Stimulated activated CD4-positive, alpha-beta T cell treated with anti-CD3 and anti-CD28 coated beads, Interleukin-15, amount 100 ng/mL, for 24 hours (primary cell): ENCODE measurements at places on chromosomes 11 and 22.

- no peak for DNase-seq
Measured at GRCh38 chr11:108558222-108558621, 35.3 kb downstream of the EXPH5 start.

- no peak for DNase-seq
Measured at GRCh38 chr11:92399705-92400104, 175.1 kb downstream of the FAT3 start.

GRCh38 chr11:71343828-71344400 is 91.5 kb upstream of the SHANK2 start:
- no peak for DNase-seq

- DNase-seq = no peak
Measured at GRCh38 chr11:93145390-93145915, 52.3 kb downstream of the SLC36A4 start.

DNA sequence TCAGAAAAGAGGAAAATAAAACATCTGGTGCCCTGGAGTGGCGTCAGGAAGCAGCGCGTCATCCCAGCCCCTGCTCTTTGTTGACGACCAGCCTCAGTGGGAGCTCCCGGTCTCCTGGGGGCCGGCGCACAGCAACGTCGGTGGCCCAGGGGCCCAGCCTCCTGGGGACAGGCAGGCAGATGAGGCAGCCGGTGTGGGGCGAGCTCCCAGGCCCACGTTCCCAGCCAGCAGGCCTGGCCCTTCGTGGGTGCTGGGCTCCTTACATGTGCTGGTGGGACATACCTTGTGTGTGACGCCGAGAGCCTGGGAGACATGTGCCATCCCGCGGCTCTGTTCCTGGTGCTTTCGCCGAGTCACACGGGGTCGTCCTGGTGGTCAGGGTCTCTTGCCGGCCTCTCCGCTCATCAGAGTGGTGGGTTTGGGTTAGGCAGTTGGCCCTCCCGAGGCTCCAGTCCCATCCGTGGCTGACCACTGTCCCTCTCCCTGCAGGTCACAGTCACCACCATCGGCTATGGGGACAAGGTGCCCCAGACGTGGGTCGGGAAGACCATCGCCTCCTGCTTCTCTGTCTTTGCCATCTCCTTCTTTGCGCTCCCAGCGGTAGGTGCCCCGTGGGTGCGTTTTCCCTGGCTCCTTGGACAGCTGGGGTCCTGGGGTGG is 116.7 kb downstream of the KCNQ1OT1 start:
- peak; percentile 1 for DNase-seq

DNA sequence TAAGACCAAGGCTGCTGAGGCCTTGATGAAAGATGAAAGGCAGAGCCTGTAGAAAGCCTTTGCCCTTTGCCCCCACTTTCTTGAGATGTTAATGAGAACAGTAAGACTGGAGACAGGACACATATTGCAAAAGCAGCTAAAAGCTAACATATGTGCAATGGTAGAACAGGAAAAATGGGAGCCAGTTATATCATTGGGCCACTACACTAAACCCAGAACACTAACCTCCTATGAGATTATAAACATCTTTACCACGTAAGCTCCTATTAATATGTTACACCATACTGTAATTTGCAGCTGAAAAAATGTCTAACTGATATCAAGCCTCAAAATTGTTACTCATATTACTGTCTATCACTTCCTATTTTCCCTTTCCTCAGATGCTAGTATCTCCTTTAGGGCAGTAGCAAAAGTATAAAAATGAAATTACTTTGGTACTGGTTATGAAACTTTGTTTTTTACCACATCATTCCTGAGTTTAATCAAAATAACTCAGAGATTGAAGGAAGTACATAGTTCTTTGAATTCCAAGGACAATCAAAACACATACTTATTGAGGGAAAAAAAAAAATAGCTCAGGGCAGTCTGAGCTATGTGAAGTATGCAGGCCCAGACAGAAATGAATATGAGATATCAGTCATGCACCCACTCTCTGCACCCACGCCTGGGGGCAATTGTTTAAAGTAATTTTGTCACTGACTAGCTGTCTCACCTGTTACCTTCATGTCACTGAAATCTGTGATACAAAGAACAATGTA is 9.1 kb downstream of the HPS5 start:
- DNase-seq = no peak

- peak; percentile 89 for DNase-seq
Measured at GRCh38 chr22:41857155-41857859, 24.4 kb downstream of the SREBF2 start.

- DNase-seq = no peak
Measured at GRCh38 chr11:47408598-47409439, 429 bp downstream of the SLC39A13 start.

DNA sequence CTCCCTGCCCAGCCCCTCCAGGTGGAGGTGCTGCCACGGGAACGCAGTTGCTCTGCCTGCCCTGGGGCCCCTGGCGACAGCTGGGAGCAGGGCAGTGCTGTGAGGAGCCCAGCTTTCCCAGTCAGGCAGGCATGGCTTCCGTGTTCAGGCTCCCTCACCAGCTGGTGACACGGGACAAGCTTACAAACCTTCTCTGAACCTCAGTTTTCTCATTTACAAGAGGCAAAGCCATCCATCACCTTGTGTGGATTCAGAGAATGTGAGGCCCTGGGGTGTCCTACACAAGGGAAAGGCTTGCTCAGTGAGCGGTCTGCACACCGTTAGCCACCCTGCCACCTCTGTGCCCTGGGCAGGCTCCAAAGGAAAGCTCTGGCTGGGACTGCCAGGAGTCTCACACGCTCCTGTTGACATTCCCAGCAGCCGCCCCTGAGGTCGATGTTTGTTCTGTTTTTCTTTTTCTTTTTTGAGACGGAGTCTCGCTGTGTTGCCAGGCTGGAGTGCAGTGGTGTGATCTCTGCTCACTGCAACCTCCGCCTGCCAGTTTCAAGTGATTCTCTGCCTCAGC is 23.5 kb downstream of the SUN2 start:
- DNase-seq = no peak

DNA sequence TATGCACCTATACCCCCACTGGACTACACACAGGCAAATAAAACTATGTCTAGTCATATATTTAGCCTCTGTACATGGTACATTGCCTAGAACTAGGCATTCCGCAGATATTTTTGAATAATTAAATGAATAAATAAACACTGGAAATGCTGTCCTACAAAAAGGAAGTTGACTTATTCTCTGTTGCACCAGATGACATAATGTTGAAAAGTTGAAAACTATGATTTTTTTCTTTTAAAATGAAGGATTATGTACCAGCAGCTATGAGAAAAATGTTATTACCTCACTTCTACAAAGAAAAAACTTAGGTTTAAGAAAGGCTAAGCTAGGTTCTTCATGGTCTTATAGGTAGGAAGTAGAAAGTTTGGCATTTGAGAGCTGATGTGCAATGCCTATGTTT is 856.6 kb downstream of the METTL15 start:
- no peak for DNase-seq
